Stimulated activated CD4-positive, alpha-beta T cell treated with anti-CD3 and anti-CD28 coated beads, Interleukin-12 subunit alpha, Interleukin-12 subunit beta, amount 100 ng/mL, for 24 hours (primary cell): ENCODE measurements at places on chromosomes 2 and 18.

DNA sequence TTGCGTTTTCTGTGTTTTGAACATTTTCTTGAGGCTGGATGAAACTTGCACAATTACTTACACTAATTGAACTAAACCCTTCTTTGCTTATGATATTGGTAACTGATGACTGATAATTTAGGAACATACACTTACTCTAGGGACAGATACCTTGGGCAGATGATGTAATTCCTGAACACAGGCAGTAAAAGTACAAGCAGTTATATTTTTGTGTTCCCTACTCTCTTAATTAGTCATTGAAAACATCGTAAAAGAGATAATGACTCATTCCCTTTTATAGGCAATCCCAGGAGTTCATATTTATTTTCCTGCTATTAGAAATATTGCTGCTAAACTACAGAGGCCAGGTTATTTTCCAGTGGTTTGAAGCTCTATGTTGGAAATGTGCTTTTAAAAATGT, 46.4 kb downstream of the CCDC85A start:
- DNase-seq, result no peak

DNA sequence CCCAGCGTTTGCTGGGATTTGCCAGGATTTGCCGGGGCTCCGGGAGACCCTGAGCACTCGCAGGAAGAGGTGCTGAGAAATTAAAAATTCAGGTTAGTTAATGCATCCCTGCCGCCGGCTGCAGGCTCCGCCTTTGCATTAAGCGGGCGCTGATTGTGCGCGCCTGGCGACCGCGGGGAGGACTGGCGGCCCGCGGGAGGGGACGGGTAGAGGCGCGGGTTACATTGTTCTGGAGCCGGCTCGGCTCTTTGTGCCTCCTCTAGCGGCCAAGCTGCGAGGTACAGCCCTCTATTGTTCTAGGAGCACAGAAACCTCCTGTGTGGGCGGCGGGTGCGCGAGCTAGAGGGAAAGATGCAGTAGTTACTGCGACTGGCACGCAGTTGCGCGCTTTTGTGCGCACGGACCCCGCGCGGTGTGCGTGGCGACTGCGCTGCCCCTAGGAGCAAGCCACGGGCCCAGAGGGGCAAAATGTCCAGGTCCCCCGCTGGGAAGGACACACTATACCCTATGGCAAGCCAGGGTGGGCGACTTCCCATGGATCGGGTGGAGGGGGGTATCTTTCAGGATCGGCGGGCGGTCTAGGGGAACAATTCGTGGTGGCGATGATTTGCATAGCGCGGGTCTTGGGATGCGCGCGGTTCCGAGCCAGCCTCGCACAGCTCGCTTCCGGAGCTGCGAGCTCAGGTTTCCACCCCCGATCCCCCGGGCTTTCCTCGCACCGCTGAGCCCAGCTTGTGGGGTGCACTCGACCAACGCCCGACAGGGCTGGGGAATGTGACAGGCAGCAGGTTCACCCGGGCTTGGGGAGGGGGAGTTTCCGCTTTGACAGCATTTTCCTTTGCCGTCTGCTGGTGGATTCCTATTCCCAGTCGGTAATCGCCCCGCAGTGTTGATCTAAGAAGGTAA, 2.8 kb downstream of the ONECUT2 start:
- DNase-seq, result peak; percentile 50

DNA sequence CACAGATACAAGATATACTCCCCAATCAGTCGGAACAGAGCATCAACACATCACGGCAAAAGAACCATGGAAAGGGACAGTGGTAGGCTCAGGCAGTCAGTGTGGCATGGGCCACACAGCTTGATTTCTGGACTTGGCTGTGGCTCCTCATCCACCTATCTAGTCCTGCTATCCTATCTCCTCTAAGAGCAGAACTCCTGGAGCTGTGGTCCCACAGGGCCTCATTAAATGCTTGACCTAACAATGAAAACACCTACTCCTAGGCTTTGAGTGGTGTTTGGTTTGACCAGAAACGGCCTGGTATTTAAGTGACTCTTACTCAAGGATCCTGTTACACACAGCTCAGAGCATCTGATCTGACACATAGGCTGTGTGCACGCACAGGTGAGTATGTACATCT, 33.6 kb upstream of the SMAD2 start:
- no peak for DNase-seq

DNA sequence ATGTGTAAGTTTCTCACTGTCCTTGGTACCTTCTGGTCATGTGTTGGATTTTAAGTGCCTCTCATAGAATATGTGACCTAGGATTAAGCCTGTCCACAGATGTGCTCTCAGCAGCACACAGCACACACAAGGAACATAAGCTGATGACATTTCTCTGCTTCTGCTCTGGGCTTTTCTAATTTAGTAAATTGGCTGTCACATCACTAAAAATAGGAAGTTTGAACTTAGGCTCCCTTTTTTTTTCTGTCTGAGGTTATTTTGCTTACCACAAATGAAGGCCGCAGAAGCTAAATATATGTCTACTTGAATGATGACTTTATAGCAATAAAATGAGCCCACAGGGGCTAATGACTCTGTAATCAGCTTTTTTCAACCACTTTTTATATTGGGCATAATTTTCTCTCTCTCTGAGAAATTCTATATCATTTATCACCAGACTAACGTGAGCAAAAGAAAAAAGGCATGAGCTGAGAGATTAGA, 150.2 kb upstream of the KLHL14 start:
- DNase-seq, result no peak

- no peak for DNase-seq
Measured at GRCh38 chr2:126827371-126827770, 71.3 kb upstream of the TEX51 start.

DNA sequence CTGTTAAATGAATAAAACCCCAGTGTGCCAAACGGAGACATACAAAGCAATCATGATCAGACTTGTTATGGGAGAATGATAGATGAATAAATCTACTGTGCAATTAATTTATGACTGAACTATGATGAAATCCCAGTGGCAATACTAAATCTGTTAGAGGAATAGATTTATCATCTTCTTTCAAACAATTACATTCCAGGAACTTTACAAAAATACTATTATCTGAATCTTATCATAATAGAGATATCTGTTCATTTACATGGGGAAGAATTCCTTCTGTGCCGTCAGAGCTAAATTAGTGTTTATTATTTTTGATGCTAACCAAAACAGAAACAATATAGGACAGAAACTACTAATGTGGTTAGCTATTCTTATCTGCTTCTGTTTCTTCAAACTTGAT, 208.5 kb downstream of the CAMKMT start:
- DNase-seq, result no peak

GRCh38 chr2:128320192-128320905, 1.7 kb upstream of the HS6ST1 start:
- DNase-seq, result no peak

DNA sequence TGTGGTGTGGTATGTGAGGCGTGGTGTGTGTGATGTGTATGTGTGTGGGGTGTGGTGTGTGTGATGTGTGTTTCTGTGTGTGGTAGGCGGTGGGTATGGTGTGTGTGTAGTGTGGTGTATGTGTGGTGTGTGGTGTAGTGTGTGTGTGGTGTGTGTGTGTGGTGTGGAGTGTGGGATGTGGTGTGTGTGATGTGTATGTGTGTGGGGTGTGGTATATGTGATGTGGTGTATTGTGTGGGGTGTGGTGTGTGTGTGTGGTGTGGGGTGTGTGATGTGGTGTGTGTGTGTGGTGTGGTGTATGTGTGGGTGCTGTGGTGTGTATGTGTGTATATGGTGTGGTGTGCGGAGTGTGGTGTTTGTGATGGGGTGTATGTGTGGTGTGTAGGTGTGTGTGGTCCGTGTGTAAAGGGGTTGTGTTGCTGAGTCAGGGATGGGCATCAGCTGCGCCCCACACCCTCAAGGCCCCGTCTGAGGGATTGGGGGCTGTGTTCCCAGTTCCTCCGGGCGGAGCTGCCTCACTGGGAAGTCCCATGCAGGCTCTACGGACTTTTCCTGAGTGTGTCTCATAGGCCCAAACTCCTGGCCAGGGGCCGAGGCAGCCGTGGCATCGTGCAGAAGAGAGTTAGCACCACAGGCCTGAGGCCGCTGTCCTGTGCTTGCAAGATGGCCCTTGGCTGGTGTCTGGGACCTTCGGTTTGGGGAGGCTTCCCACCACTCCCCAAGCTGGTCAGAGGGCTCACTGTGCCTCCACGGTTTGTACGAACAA, 18.2 kb upstream of the ARL4C start:
- DNase-seq, result no peak

- no peak for DNase-seq
Measured at GRCh38 chr2:230318190-230319121, 8.5 kb upstream of the SP140L start.
